ENCODE measurements at places on chromosomes 5 and 9.

GRCh38 chr5:36657563-36657995 is 51.2 kb downstream of the SLC1A3 start:
- peak; percentile 81 for DNase-seq

GRCh38 chr5:40838086-40838485 is 3.1 kb upstream of the RPL37 start:
- DNase-seq: no peak

DNA sequence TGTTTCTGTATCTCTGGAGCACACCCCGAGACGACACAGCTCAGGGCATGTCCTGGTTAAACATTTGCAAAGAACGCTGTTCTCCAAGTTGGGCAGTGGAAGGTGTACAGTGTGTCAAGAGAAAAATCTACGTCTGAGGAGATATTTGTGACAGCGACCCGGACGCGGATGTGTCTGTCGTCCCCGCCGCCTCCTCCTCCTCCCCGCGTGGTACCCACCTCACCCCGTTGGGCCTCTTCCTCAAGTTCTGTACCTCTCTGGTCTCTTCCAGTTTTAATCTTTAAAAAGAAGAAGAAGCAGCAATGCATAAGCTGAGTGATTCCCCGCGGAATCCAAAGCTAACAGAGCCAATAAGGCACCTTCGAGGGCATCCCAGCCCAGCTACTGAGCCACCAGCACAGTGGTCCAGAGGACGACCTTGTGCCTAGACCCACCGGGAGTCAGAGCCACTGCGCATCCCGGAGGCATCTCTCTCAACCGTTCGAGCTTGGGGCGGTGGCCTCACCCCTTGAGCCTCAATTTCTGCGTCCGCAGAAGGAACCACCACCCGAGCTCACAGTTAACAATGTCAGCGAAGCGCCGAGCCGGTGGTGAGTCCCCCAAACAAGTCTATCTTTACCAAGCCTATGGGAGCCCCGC is 467 bp downstream of the C9orf78 start:
- no peak for DNase-seq

GRCh38 chr9:107858260-107858659 is 368.7 kb upstream of the KLF4 start:
- DNase-seq: no peak

- DNase-seq: no peak
Observed at GRCh38 chr5:32720300-32720699, 9.2 kb downstream of the NPR3 start.

DNA sequence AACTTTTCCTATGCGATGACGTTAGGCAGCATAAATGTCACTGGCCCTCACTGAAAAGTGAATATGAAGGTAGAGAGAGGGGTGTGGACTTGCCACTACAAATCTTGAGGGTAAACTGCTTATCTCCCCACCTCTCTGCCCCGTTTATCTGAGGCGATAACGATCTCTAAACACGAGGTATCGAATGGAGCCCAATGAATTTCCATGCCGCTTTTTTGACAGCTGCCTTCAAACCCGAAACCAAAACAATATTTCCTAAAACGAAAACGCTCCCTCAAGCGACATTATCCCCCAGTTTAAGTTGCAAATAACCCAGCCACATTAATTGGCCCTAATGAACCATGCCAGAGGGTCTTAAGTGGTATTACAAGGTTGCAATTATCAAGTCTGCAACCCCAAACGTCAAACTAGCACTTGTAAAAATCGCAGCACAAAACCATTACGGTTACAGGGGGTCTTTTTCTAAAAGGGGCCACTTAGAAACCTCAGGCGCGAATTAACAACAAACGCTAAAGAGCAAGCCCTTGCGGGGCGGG is 1.4 kb downstream of the NR3C1 start:
- no peak for DNase-seq

DNA sequence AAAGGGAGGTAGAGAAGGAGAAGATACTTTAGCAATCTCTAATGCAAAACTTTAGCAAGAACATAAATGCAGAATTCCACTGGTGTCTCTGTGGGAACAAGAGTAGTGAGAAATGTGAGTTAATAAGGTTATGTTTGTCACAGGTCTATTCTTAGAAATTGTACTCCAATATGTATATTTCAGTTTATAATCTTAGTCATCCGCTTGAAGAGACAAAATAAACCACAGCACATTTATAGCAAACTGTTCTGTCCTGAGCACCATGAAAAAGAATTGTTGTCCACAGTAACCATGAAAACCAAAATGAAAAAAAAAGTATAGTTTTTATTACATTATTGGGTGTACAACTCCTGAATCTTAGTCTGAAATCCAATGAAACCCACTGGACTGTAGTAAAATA is 93.6 kb upstream of the TSLP start:
- no peak for DNase-seq

DNA sequence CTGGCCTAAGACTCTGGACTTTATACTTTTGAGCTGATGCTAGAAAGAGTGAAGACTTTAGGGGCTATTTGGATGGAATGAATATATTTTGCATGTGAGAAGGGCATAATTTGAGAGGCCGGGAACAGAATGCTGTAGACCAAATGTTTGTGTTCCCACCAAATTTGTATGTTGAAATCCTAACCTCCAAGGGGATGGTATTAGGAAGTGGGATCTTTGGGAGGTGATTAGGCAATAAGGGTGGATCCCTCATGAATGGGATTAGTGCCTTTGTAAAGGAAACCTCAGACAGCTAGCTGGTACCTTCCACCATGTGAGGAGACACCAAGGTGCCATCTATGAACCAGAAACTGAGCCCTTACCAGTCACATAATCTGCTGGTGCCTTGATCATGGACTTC is 165.1 kb upstream of the S1PR3 start:
- DNase-seq: no peak

GRCh38 chr5:142204219-142204618 is 95.6 kb downstream of the NDFIP1 start:
- DNase-seq: no peak

- DNase-seq: no peak
Observed at GRCh38 chr5:65736011-65736410, 14.0 kb downstream of the NLN start.

- no peak for DNase-seq
Observed at GRCh38 chr5:58800861-58801540, 218.1 kb downstream of the RAB3C start.

- no peak for DNase-seq
Observed at GRCh38 chr9:80504601-80505230, 933.0 kb downstream of the TLE4 start.
